ENCODE measurements at places on chromosomes 7 and 10.
A peak's percentile ranks its signal among the peaks of the same experiment; 100 is the strongest.

GRCh38 chr7:41711283-41712064, 8.6 kb upstream of the INHBA start:
- peak; percentile 71 for DNase-seq

DNA sequence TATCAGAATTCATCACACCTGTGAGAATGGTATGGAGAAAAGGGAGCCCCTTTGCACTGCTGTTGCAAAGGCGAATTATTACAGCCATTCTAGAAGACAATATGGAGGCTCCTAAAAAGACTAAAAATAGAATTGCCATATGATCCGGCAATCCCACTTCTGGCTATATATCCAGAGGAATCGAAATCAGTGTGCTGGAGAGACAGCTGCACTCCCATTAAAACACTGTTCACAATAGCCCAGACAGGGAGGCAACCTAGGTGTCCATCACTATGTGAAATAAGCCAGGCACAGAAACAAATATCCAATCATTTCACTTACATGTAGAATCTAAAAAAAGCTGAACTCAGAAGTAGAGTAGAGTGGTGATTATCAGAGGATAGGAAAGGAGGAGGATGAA, 26.0 kb upstream of the GJD4 start:
- no peak for DNase-seq

- no peak for DNase-seq
Measured at GRCh38 chr7:30915005-30915601, 3.5 kb downstream of the AQP1 start.

DNA sequence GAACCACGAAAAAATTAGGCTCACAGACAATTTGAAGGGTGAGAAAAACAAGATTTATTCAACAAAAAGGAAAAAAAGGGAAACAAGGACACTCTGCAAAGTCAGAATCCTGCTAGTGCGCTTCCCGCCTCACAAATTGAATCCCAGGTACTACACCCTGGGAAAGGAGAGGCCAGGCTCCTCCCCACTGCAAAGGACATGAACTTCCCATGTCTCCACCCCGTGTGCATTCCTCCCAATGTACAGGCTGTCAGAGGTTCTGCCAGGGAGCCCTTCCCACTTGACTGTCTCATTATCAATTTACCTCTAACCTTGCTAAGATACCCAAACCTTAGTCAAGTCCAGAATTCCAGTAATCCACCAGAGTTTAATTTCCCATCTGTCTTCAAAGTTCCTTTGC, 70.4 kb upstream of the CDK1 start:
- no peak for DNase-seq

DNA sequence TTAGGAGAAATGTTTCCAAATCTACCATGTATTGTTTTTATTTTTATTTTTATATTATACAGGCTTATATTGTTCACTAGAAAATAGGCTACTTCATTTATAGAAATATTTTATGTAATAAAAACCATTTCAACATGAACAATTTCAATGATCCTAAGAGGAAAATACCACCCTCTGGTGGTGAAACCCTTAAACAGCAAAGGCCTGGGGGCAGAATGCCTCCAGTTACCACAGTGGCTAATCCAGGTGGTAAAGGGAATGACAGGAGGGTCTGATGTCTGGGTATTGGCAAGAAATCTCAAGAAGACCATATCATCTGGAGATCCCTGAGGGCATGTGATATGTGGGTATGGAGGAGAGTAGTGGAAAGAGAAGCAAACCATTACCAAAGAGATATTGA, 19.3 kb downstream of the MACC1 start:
- no peak for DNase-seq

- DNase-seq: peak; percentile 69
Measured at GRCh38 chr10:69914398-69915214, 112.9 kb downstream of the COL13A1 start.

DNA sequence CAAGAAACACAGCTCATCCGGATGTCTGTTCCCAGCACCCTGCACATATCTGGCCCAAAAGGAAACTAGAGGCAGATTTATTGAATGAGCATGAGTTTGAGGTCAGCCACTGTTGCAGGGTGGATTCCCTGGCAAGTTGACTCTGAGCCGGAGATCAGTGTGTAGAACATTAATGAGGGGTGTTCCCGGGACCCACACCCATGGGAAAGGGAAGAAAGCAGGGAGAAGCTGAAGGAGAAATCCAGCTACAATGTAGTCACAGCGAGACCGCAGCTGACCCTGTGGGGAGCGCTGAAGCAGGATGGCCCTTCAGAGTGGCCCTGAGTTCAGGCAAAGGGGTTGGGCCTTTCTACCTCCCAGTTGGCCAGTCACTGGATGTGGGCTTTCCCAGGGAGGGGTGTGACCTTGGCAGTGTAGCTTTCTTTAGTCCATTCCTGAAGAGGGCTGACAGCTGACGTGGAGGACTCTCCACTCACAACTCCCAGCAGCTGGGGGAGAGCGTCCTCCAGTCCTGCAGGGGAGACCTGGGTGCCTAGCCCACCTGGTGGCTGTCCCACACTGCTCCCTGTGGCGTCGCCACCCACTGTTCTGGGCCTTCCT, 324.2 kb upstream of the ZMIZ1 start:
- DNase-seq: no peak

DNA sequence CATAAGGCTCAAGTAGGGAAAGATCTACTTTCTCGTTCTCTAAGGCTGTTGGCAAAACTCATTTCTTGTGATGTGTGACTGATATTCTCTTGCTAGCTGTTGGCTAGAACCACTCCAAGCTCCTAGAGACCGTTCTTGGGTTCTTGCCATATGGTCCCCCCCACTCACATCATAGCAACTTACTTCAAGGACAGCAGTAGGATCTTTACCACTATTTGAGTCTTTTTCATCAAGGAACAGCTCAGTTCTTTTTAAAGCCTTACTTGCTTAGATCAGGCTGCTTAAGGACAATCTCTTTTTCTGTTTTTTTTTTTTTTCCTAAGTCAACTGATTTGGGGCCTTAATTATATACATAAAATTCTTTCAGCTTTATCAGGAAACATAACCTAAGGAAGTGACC, 251.1 kb downstream of the GPR37 start:
- no peak for DNase-seq

GRCh38 chr10:128043259-128044045, 82.8 kb downstream of the MKI67 start:
- no peak for DNase-seq

DNA sequence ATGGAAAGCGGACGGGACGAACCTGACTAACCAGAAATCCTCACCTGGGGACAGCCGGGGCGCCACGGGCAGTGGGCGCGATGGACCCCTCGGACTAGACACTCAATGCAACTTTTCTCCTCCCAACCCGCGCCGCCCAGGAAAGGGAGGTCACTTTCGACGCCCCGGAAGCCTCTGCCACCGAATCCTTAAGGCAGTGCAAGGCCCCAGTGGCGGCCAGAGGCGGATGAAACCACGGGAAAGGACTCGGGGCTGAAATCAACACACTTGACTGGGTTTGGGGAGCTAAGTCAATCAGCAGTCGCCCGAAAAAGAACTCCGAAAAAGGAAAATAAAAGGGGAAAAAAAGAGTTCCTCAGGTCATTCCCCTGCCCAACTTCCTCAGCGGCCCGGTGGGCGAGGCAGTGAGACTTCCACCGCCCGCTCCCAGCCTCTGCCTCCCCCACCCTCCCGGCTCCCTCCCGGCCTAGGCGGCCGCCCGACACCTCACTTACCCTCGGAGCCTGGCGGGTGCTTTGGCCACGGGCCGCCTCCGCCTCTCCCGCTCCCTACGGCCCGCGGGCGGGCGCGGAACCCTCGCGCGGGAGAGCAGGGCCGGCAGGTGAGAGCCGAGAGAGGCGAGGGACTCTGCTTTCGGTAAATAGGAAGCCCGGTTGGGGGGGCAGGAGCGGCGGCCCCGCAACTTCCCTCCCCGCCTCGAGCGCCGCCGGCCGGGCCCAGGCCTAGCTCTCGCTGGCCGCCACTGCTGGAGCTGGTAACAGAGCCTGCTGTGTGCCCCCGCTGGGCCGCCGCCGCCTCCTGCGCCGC, 518 bp downstream of the WAPL start:
- DNase-seq: peak; percentile 78

GRCh38 chr10:131923038-131923756, 22.4 kb downstream of the PPP2R2D start:
- no peak for DNase-seq

GRCh38 chr7:105913947-105914346, 37.5 kb upstream of the ATXN7L1 start:
- no peak for DNase-seq

Measured in right lobe of liver (tissue), 6 donors.